ENCODE measurements at places on chromosomes 1 and 21. TPM values are rescaled to one million over a fixed set of nuclear protein-coding genes. Genes with fewer than 3 reads are reported as not detected.

The TSPAN1 gene
- 0.20 TPM for total RNA-seq

The UBL4B gene
- not detected for total RNA-seq

The LCE3E gene
- total RNA-seq = not detected

The NTMT2 gene
- not detected for total RNA-seq

The ADGRB2 gene
- total RNA-seq = 4.7 TPM

The GBP4 gene
- 0.37 TPM for total RNA-seq

The FCRLB gene
- 5.5 TPM for total RNA-seq

The PDE9A gene
- total RNA-seq = 10.0 TPM

The ILF2 gene
- 184 TPM for total RNA-seq

The LRRC71 gene
- total RNA-seq = not detected

The SAMD11 gene
- total RNA-seq = 0.20 TPM

The GNL2 gene
- 99.1 TPM for total RNA-seq

The DDX20 gene
- total RNA-seq = 20.5 TPM

The CHAF1B gene
- total RNA-seq = 7.4 TPM

The KLHL21 gene
- 79.0 TPM for total RNA-seq

Measured in subcutaneous preadipocyte (primary cell).